ENCODE measurements at places on chromosomes 2 and 18.

DNA sequence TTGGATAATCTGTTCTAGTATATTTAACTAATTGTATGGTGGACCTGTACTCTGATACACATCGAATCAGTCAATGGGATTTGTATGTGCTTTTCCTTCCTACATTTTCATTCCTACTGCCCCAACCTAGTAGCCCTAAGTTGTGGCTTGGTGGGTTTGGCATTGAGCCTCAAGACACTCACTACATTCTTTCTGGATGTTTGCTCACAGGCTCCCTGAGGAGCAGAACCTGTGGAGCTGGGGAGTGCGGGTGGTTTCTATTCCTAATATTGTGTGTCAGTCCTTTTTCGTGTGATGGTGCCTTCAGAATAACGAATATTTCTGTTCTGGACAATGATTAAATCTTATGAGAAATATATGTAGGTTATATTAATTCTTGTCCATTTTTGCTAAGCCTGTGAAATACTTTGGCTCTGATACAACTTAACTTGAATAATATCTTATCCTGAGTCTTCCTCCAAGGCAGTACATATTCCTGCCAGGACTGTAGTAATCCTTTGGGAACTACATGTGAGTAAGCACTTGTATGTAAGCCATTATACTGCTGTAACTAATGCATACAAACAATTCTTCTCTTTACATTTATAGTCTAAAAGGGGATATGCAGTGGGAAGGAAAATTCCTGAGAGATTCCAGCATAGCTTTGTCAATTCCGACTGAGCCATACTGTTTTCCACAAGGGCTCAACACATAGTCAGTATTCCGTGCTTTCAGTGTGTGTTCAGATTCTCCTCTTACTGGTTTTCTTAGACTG, 150.6 kb downstream of the AGPS start:
- DNase-seq, result no peak

- no peak for DNase-seq
Observed at GRCh38 chr2:167750675-167751074, 496.7 kb downstream of the STK39 start.

GRCh38 chr2:231634951-231635875, 42.5 kb downstream of the TEX44 start:
- DNase-seq, result no peak

DNA sequence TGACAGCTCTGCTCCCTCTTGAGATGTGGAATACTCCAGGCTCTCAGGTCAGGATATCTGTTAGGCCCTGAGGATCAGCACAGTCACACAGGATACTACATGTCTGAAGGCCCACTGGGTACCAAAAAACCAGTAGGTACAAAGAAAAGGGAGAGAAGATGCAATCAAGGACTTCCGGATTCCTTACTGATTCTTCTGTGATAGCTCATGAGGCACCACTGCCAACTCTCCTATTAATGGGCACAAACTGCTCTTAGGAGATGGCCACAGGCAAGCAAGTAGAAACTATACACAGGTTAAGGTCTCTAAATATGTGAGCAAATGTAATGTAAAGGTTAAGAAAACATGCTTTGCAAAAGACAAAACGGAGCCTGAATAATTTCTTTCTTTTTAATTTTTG, 3.5 kb downstream of the TMEM127 start:
- DNase-seq, result no peak

DNA sequence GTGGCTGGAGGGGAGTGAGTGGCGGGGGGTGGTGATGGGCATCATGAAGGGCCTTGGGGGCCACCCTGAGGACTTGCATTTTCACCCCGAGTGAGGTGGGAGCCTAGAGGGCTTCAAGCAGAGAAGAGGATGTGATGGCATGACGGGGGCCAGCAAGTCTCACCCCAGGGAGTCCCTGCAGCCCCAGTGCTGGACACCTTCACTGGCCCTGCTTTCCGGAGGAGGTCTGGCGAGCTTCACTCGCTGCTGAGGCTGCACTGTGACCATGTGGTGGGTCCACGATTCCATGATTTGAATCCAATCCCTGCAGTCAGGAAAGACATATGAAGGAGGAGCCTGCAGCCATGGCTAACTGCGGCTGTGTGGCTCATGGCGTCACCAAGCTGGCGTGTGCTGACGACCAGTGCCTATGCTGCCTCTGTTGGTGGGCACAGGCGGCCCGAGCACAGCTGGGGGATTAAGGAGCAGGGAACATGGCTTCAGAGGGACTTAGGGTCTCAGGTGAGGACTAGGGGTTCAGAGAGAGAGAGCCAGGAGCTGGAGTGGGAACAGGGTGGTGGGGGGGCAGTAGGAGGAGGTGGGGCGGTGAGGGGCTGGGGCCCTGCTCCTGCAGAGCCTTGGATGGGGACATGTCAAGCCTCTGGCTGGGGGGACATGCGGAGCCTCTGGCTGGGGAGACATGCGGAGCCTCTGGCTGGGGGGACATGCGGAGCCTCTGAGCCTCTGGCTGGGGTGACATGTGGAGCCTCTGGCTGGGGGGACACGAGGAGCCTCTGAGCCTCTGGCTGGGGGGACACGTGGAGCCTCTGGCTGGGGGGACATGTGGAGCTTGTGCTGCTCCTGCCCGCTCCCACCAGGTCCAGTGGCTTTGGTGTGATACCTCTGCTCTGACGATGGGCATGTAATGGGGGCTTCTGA, 3.6 kb downstream of the ZAP70 start:
- DNase-seq, result no peak

Measured in NCI-H1105 (cell line).